Non-pigmented ciliary epithelial cell (primary cell): ENCODE measurements at places on chromosomes 6 and 20.

GRCh38 chr6:125807293-125807692 lies 16.5 kb downstream of the NCOA7 start:
- DNase-seq, result no peak

- no peak for DNase-seq
Measured at GRCh38 chr6:105836379-105836778, 249.8 kb upstream of the PRDM1 start.

DNA sequence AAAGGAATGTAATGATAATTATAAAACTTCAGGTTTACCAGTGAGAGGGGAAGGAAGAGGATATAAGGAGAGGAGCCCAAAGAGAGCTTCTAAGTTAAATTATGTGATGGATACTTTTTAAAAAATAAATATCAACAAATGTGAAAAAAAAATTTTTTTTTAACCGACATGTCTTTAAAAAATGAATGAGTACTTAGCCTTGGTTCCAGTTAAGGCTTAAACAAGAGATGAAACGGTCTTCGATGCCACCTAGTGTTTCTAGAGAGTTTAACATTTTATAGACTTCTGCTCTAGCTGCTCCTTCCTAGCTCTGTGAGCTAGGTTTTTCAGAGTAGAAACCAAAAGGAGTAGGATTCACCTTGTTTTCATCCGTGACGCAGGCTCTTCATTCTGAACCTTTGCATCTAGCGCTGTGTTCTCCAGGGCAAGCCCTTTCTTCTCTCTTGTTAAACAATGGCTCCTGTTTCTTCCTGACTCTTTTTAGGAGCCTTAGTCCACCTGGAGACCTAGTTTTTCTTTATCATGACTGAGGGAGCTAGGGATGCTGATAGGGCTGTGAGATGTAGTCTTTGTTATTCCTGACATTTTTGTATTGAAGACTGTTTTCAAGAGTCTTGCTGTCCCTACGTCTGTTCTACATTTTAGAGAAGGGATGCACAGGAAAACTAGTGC lies 42.4 kb upstream of the GNRH2 start:
- peak; percentile 37 for DNase-seq

GRCh38 chr20:16124911-16125776 lies 448.1 kb downstream of the KIF16B start:
- no peak for DNase-seq

- DNase-seq, result no peak
Measured at GRCh38 chr6:157905590-157906342, 75.9 kb upstream of the SYNJ2 start.

DNA sequence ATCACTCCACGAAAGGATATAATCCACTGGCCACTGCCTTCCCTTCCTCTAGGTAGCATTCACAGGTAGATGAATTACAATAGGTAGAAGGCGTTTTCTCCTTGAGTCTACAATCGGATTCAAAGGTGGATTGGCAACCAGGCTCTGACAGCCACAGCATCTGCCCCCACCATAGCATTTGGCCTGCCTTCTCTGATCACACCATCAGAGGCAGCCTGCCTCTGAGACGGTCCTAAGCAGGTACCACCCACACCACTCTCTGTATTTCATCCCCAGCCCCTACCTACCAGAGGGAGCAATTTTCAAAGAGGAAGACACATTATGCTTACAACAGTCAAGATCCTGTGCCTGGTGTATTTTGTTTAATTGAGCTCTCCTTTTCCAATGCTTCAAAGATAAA lies 210.5 kb upstream of the SPTLC3 start:
- DNase-seq, result no peak

DNA sequence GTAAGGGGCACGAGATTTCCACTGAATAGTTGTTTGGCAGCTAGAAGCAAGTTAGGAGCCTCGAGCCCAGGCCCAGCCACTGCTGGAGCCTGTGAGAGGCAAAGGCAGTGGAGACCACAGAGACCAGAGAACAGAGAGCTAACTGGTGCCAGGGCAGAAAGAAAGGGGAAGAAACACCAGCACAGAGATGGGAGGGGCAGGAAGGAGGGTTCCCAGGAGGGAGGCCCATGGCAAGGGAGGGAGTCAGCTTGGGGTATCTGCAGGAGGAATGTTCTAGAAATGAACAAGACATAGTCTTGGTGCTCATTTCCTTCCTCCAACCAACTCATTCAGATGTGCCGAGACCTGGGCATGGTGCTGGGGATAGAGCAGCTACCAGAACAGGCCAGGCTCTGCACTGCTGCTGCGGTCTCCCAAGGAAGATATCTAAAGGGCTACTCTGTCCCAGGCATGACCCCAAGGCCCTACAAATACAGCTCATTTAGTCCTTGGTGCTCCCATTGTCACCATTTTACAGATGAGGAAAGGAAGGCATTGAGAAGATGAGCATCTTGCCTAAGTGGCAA lies 10.7 kb downstream of the ANGPT4 start:
- no peak for DNase-seq

DNA sequence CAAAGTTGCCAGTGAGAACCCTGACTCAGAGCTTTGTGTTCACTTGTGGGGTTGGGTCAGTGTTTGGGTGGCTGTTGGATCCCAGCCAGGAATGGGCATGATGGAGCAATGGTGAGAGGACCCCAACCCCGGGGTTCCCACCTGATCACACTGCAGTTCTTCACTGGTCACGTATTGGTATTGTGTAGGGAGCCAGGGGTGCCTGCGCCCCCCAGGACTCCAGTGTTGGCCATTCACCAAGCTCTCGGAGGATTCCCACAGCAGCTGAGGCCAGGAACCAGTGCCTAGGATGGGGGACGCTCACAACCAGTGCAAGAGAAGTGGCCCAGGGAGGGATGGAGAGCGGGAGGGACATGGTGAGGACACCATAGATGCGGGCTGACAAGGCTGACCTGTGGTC lies 207.2 kb downstream of the CDH4 start:
- no peak for DNase-seq

- DNase-seq, result no peak
Measured at GRCh38 chr20:52945268-52945667, 26.9 kb upstream of the TSHZ2 start.

GRCh38 chr6:158818581-158819212 lies 471 bp downstream of the EZR start:
- DNase-seq, result no peak

GRCh38 chr6:27474172-27474465 lies 1.2 kb upstream of the ZNF184 start:
- no peak for DNase-seq

GRCh38 chr6:165961233-165961632 lies 206.4 kb downstream of the TBXT start:
- DNase-seq, result no peak

- no peak for DNase-seq
Measured at GRCh38 chr6:103356531-103356930, 1503.2 kb downstream of the HACE1 start.
